ENCODE measurements at places on chromosomes 16 and 17.

DNA sequence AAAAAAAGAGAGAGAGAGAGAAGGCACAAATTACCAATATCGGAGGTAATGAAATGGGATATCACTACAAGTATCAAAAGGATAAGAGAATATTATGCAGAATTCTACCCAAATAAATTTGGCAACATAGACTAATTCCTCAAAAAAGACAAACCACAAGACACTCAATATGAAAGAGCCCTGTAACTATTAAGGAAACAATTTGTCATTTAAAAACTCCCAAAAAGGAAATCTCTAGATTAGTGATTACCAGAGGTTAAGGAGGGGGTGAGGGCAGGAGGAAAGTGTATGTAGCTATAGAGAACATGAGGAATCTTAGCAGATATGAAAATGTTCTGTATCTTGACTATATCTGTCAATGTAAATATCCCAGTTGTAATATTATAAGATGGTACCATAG lies 54.0 kb downstream of the CFDP1 start:
- no peak for DNase-seq

GRCh38 chr16:15701975-15702970 lies 52.2 kb downstream of the NDE1 start:
- DNase-seq: no peak

GRCh38 chr17:51165680-51166197 lies 472 bp upstream of the NME2 start:
- no peak for DNase-seq

GRCh38 chr16:27703121-27703520 lies 153.2 kb downstream of the KATNIP start:
- DNase-seq: no peak

DNA sequence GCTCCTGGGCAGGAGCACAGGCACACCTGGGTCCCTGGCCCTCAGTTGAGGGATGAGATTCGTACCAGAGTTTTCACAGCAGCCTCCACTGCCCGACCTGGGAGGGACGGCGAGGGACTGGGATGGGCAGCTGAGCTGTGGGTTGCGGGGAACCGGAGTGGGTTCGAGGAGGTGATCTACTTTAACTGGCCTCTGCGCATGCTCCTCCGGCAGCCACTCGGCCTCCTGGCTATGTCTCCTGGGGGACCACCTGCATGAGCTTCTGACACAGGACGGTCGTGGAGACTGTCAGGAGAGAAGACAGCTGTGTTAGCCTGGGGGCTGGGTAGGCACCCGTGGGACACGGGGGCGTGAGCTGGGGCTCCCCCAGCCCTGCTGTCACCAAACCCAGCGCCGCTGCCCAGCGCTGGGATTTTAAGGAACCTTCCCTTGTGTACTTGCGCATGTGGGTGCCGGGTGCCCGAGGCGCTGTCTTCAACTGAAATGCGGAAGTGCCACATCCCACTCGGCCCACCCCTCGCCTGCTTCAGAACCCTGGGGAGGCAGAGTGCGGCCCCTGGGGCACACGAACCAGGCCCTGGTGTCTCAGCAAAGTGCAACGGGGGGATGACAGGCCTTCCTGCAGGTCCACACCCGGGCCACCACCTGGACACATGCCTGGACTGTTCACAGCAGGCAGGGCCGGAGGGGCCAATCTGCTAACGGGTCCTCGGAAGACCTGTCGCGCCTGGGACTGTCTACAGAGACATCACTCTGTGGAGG lies 36.4 kb downstream of the SLC7A5 start:
- no peak for DNase-seq

- peak; percentile 41 for DNase-seq
Observed at GRCh38 chr16:84718-85406, 6.8 kb downstream of the MPG start.

- no peak for DNase-seq
Observed at GRCh38 chr16:59259074-59259949, 525.2 kb upstream of the GOT2 start.

DNA sequence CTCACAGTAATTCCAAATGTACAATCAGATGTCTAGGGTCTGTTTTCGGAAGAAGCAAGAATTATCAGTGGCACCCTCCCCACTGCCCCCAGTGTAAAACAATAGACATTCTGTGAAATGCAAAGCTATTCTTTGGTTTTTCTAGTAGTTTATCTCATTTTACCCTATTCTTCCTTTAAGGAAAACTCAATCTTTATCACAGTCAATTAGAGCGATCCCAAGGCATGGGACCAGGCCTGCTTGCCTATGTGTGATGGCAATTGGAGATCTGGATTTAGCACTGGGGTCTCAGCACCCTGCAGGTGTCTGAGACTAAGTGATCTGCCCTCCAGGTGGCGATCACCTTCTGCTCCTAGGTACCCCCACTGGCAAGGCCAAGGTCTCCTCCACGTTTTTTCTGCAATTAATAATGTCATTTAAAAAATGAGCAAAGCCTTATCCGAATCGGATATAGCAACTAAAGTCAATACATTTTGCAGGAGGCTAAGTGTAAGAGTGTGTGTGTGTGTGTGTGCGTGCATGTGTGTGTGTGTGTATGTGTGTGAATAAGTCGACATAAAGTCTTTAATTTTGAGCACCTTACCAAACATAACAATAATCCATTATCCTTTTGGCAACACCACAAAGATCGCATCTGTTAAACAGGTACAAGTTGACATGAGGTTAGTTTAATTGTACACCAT lies 59.7 kb downstream of the HLF start:
- DNase-seq: no peak

DNA sequence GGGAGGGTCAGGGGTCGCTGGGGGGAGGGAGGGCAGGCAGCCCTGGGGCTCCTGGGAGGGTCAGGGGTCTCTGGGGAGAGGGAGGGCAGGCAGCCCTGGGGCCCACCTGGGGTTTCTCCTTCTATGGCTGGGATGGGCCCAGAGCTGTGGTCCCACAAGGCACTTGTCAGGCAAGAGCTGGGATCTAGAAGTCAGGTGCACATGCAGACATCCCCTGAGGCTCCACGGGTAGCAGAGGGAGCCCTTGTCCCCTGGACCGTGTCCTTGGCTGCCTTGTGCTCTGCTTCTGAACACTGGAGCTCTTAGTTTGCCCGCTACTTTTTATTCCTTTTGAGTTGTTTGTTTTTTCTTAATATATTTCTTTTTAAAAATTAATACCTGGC lies 1.8 kb downstream of the TUBB3 start:
- DNase-seq: no peak

DNA sequence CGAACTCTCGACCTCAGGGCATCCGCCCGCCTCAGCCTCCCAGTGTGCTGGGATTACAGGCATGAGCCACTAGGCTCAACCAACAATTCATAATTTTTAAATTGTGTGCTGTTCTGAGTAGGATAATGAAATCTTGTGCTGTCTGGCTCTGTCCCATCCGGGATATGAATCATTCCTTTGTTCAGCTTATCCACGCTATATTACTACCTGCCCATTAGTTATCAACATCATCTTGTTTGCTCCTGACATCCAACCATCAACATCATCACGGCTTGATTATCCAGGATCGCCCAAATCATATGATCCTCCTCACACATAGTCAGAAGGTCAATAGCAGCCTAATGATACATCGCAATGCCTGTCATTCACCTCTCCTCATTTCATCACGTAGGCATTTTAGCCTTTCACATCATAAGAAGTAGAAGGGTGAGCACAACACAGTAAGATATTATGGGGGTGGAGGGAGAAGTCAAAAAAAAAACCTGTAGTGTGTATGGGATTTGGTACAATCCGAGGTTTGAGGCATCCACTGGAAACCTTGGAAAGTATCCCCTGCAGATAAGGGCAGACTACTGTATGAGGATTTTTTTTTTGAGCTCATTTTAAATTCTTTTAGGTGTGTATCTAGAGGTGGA lies 77.0 kb upstream of the SIAH1 start:
- DNase-seq: no peak

- DNase-seq: no peak
Observed at GRCh38 chr16:9316615-9317014, 225.2 kb downstream of the HAPSTR1 start.

- DNase-seq: no peak
Observed at GRCh38 chr17:30249460-30249859, 14.0 kb upstream of the SLC6A4 start.

- no peak for DNase-seq
Observed at GRCh38 chr17:42673885-42674754, 2.7 kb downstream of the PLEKHH3 start.

DNA sequence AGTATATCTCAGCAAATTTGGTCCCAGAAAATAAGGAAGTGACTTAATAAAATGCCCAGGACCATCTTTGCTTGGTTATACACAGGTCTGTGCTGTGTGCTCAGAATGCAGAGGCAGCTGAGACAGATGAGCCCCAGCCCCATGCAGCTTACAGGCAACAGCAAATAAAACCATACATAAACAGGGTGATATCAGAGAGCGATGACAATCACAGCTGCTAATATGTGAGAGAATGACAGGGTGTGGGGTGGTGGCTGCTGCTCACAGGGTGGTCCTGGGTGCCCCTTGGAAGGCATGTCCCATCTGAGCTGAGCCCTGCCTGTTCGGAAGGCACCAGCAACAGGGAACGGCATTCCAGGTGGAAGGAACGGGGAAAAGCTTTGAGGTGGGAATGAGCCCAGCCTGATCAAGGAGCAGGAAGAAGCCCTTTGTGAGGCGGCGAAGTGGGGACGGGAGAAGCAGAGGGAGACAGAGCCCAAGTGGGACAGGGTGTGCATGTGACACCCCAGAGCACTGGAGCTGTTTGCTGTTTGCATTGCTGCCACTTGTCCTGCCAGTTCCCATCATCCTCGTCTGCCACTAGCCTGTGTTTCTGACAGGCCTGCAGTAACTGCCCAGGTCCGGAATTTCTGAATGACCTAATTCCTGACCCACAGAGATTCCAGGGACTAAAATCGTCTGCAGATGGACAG lies 150.5 kb downstream of the KATNIP start:
- DNase-seq: no peak

DNA sequence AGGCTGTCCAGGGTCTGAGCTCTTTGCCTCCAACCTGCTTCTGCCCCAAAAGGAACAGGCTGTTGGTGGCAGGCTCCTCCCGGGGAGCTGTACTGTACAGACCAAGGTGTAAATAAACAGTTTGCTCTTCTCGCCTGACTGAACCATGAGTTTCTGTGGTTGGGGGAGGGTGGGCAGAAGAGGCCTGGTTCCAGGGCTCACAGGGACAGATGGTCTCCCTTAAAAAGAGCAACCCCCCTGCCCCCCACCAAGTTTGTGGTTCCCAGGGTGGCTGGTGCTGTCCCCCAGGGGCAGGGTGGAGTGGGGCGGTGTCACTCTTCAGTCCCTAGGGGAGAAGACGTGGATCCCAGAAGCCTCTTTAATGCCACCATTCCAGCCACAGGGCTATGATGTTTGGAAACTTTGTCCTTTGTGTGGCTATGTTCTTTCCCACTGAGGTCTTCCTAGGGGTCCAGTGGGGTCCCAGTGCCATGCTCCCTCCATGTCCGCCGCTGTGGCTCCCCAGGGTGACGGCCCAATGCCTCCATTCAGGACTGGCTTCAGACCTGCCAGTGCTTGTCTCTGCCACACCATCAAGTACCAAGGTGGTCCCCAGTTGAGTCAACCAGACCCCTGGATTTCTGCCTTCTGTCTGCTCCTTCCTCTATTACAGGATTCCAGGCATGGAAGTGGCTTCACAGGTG lies 146.7 kb downstream of the RAB11FIP4 start:
- DNase-seq: no peak

GRCh38 chr17:21194703-21195102 lies 19.3 kb downstream of the TMEM11 start:
- DNase-seq: no peak

DNA sequence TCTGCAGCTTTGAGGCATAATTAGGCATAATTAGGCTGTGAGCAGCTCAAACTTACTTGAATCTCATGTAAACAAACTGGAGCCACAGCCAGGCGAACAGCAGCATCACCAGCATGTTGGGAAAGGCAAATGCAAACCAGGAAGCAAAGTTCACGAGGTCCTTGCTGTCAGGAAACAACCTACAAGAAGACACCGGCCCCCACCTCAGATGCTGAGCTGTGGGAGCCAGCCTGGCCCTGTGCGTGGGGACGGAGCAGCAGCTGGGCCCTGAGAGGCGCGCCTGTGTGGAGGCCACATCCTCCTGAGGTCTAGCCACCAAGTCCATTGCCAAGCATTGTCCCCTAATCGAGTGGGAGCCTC lies 12.2 kb downstream of the SLC13A5 start:
- DNase-seq: no peak

- no peak for DNase-seq
Observed at GRCh38 chr17:82780971-82781893, 29.4 kb downstream of the TBCD start.

- no peak for DNase-seq
Observed at GRCh38 chr16:89364606-89365005, 125.8 kb downstream of the ANKRD11 start.

- no peak for DNase-seq
Observed at GRCh38 chr17:74528491-74529199, 2.6 kb downstream of the CD300LB start.

DNA sequence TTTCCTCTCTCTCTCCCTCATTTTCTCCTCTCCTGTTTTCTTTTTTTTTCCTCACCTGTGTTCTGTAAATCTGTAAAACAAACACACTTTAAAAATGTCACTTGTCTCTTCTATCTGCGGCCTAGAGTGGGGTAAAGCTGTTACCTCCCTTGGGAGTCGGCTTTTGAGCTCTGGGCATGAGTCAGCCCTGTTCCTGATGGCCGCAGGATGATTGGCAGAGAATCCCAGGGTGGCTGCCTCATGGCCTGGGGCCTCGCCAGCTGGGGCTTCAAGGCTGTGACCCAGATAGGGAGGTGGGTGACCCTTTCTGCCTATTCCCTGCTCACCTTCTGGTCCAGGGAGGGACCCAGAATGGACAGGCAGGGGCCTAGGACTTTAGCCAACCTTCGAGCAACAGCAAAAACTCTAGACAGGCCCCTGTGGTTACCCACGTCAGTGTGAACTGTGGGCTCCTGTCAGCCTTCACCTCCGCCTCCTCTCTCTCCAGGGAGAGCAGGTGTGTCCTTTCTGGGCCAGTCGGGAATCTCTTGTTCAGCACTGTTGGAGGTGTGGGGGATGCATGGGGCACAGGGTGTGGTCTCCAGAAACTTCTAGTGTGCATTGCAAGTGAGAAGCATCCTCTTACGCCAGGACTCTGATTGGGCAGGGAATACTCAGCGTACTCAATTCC lies 87.4 kb downstream of the RAP1GAP2 start:
- DNase-seq: no peak

DNA sequence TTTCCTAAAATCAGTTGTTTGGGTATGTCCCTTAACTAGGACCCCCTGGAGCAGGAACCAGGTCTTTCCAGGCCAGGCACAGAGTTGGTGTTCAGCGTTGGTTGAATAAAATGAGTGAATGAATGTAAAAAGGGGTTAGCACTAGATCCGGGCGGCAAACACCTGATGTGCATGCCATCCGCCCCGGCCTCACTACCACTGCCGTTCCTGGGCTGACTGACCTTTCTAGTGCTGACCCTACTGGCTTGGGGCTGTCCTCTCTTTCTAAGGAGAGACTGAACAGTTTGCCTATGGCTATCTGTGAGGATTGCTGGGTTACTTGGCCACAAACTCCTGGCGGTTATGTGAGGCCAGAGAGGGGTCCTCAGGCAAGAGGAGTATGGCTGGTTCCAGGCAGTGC lies 10.1 kb upstream of the PHF12 start:
- DNase-seq: no peak
